ENCODE measurements at places on chromosomes 13 and 19.

GRCh38 chr19:15115762-15116615 lies 8.8 kb downstream of the SYDE1 start:
- no peak for DNase-seq

DNA sequence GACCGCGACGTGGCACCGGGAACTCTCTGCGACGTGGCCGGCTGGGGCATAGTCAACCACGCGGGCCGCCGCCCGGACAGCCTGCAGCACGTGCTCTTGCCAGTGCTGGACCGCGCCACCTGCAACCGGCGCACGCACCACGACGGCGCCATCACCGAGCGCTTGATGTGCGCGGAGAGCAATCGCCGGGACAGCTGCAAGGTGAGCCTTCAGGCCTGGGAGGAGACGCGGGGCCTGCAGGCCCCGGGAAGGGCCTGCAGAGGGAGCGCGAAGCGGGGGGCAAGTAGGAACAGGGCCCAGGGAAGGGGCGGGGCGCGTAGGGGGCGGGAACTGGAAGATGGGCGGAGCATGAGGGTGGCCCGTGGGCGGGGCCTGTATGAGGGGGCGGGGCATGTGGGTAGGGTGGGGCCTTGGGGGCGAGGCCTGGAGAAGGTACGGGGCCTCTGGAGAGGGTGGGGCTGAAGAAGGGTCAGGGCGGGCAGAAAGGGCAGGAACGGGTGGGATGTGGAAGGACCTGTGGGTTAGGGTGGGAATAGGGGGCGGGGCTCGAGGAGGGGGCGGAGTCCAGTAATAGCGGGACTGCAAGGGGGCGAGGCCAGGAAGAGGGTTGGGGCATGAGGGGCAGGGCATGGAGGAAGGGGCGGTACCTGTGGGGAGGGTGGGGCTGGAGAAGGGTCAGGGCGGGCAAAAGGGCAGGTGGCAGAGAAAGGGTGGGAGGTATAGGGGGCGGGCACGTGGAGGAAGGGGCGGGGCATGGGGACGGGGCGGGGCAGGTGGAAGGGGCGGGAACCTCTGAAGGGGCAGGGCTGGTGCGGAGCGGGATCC lies 2.5 kb downstream of the CFD start:
- DNase-seq = no peak

- no peak for DNase-seq
Measured at GRCh38 chr19:15838351-15838750, 22.9 kb upstream of the OR10H1 start.

DNA sequence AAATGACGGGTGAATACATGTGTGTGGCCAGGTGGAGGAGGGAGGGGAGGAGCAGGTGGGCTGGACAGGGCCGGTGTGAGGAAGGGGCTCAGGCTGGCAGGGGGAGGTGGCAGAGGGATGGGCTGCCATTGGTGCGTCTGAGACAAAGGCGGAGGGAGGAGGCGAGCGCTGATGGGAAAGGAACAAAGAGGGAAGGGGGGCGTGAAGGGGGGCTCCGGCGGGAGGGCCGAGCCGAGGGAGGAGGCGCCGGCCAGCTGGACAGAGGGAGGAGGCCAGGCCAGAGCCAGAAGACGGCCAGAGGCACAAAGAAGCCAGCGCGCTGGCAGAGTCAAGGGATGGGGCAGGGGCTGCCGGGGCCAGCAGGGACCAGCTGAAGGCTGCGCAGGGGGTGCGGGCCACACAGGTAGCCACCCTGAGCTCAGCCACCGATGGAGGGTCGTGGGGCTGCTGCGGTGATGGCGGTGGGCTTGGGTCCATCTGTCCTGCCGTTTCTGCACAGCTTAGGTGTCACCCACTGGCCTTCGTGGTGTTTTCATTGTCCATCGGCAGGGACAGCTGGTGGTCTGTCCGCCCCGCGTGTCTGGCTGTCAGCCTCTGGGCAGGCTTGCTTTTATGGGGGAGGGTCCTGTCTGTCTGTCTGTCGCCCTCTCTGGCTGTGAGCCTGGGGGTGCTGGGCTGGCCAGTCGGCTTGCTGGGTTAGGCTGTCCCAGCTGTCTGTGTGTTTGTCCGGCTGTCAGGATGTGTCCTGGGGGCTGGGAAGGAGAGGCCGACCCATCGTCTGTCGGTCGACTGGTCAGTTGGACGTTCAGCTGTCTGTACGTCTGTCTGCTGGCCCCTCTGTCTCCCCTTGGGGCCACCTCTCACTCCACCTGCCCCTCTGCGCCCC lies 2.2 kb downstream of the APC2 start:
- no peak for DNase-seq

DNA sequence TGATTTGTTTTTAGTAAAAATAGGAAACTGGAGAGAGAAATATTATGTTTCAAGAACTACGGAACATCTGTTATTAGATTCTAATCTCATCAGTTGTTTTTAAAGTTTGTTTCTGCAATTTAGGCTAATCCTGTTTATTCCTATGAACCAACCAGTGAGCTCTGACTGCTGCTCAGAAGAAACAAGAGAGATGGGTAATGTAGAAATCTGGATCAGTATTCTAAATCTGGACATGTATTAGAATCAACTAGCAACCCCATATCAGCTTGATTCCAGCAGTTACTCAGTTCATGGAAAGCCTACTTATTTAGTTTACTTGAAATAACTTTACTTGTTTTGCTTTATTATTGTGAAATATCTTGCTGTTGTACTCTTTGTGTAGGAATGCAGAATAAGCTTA lies 115.2 kb downstream of the TNFRSF19 start:
- no peak for DNase-seq

Data from retinal pigment epithelial cell (primary cell).